ENCODE measurements at places on chromosomes 6 and 20.
A peak's percentile ranks its signal among the peaks of the same experiment; 100 is the strongest.

DNA sequence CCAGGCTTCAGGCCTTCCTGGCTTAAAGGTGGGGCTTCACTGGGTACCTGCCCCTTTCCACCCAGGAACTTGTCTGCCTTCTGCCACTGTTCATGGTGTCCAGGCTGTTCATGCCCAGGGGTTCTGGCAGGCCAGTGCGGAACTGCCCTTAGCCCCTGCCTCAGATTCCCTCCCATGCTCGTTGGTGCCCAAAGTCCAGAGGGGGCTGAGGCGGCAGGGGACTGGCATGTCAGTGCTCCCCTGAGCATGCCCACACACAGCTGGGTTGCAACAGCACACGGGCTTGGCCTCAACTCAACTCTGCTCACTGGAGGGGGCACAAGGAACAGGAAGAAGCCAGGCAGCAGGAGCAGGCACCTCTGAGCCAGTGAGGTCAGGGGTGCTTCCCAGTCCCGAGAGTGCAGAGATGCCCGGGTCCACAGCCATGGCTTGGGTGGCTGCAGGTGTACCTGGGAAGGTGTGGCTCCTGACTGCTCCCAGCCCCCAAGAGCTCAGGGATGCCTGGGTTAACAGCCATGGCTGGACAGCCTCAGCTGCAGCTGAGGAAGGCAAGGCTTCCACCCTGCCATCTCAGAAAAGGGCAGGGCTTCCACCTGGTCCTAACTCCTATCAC, 845.9 kb downstream of the EYS start:
- no peak for DNase-seq

- no peak for DNase-seq
Observed at GRCh38 chr20:4819901-4820300, 98.2 kb downstream of the PRND start.

DNA sequence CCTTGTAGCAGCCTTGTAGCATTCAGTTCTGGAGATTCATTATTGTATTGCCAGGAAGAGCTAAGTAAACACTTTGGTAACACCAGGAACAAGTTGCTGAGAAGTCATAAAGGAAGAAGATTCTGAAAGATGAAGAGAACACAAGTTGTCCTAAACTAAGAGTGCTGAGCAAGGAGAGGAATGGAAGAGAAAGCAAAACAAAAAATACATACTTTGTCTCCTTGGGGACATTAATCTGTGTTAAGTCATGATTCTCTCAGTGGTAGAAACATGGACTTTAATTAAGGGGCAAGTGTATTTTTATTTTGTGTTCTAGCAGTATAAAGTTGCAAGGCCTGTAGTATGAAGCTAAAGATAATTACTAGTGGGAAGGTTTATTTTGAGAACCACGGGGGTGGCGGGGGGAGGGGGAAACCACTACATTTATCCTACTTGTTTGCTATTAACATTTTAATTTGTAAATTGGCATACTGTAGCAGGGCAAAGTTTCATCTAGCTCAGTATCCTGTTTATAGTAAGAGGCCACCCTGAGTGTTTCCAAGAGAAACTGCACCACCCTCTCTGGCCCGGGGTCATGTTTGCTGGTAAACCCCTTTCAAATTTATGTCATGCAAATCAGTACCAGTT, 463.0 kb downstream of the CDKAL1 start:
- no peak for DNase-seq

DNA sequence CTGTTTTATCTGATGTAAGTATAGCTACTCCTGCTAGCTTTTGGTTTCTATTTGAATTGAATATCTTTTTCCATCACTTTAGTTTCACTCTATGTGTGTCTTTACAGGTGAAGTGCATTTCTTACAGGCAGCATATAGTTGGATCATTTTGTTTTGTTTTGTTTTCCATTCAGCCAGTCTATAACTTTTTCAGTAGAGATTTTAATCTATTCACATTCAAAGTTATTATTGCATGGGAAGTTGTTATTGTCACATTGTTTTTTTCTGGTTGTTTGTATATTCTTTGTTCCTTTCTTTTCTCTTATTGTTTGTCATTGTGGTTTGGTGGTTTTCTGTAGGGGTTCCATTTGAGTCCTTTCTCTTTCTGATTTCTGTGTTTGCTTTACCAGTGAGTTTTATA, 151.2 kb downstream of the PDE10A start:
- no peak for DNase-seq

GRCh38 chr6:169807699-169808607, 56.5 kb downstream of the ERMARD start:
- no peak for DNase-seq

- no peak for DNase-seq
Observed at GRCh38 chr6:100633096-100633777, 168.5 kb upstream of the SIM1 start.

- DNase-seq, result no peak
Observed at GRCh38 chr6:161458201-161458951, 184.5 kb upstream of the AGPAT4 start.

DNA sequence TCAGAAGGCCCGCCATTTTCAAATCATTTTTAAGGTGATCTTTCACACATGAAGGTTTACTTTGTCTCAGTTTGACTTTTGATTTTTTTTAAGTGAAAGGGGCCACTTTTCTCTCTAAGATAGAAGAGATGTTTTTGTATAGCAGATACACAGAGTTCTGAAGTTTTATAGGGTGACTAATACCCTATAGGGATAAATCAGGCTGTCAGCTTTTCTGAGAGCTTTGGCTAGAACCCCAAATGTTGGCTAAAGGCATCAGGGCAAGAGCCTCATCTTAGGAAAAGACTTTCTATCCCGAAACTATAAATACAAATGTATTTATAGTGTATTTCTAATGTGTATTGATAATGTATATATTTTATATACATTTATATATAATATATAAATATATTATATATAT, 181.4 kb downstream of the TBX18 start:
- no peak for DNase-seq

DNA sequence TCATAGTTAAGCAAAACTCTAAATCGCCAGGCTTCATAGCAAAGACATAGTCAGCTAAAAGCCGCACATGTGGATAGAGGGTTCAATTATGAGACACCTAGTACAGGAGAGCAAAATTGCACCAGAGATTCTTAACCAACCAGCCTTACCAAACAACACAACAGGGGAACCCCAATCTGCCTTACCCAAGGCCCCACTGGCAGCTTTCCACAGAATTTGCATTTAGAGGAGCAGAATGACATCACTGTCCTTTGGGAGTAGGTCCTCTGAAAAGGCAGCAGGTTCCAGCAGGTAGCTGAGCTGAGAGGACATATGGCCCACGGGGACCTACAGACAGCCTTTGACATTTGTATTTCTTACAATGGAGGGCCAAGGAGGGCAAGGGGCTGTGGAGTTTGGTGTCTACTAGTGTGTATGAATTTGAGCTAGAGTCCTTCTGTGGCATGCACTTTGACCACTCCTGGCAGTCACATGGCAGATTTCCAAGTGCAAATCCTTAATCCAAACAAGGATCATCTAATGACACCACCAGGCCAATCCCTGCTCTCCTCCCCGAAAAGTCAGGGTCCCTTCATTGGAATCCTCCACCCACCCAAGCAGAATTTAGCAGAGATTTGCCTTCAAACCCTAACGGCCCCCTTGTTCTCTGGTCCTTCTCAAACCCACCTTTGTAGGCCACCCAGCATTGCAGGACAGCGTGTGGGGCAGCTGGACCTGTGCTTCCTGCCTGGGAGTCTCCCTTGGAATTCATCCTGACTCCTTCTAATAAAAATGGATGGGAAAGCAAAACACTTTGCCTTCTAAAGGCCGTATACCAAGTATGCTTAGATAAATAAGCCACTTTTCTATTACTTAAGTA, 171.2 kb upstream of the SUPT3H start:
- peak; percentile 10 for DNase-seq

DNA sequence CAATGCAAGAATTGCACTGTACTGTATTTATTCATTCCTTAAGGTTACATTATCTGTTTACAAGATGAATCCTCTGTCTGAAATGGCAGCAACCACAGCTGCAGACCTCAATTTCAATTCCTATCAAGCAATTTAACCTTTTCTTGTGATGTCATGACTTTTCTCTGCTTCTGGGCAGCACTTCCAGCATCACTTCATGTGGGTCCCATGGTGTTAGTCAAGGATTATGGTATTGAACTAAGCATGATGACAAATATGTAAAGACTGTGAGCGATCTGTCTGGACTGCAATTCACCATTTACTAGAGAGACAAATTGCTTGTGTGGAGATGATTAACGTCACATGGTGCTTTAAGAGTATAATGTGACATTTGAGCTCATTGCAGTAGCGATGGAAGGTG, 90.5 kb upstream of the CCN2 start:
- no peak for DNase-seq

- no peak for DNase-seq
Observed at GRCh38 chr6:123527406-123527805, 109.3 kb downstream of the TRDN start.

GRCh38 chr6:1247056-1247455, 64.8 kb upstream of the FOXQ1 start:
- DNase-seq, result no peak

DNA sequence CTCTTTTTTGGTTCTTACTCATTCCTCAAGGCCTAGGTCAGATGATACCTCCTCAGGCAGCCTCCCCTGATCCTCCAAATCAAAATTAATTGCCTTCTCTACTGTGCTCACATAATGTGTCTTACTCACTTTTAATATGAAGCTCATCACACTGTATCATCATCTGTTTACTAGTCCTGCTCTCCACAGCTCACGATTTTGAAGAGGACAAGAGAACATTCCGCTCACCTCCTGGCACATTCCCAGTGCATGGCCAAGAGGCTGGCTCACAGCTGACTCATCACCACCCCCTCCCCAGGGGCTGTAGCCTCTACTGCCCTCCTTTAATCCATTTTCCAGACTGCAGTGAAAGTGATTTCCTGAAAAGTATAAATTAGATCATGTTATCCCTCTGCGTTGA, 133.1 kb downstream of the ALDH8A1 start:
- no peak for DNase-seq

GRCh38 chr20:40821429-40821828, 132.4 kb upstream of the MAFB start:
- DNase-seq, result no peak

- no peak for DNase-seq
Observed at GRCh38 chr6:45398075-45398813, 20.5 kb upstream of the SUPT3H start.

DNA sequence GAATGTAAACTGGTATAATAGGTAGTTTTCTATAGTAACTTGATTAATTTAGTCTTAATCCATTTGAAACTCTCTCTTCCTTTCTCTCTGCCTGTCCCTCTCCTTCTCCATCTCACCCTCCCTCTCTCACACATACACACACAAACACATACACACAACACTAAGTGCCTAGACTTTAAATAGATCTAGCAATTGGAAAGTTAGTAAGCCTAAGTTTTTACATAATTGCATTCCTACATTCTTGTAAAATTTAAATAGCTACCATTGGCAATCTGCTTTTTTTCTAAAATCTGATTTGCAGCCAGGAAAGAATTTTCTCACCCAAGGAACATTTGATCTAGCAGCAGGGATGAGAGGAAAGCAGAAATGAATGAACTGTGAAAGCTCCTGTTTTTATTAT, 15.7 kb downstream of the GFRA4 start:
- no peak for DNase-seq

DNA sequence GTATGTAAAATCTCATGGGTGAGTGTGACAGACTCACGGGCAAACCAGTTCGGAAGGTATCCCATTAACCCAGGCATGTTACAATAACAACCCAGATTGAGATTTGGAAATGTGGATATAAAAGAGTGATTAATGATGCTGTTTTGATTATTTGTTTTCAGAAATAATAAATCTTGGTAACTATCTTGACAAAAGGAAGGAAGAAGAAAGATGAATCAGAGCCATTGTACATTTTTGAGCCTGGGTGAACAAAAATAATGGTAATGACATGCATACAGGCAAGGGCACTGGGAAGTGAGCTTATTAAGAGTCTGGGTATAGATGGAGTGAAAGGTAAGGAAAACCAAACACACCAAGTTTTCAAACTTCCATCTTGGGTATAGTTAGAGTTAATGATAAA, 862.0 kb downstream of the PHF3 start:
- DNase-seq, result no peak

DNA sequence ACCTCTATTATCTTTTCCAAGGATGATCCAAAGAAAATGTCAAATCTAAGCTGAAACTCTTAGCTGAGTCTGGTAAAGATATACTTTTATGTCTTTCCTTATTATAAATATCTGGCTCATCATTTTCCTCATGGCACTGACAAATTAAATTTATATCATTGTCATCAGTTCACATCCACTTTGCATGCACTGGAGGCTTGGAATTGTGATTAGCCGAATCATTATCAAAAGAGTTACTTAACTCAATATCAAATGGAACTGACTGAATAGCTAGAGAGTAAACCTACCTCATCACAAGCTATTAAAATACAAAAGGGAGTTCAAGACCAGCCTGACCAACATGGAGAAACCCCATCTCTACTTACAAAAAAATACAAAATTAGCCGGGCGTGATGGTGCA, 713.9 kb upstream of the MARCKS start:
- no peak for DNase-seq

DNA sequence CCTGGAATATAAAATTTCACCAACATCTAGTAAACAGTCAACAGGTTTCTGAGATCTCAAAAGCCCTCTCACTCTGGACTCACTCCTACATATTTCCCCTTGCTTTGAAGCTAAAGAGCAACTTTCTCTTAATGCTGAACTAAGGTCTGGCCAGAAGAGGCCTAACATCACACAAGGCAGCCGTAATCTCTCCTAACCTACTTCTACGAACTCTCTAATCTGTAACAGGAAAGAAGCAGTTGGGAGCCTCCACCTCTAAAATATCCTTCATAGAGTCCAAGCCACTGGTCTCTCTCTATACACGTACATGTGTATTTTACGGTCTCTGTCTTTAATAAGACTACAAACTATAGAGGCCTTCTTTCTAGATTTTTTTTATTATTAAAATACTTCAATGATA, 72.0 kb downstream of the REV3L start:
- DNase-seq, result no peak

GRCh38 chr6:159357211-159357915, 188.2 kb downstream of the FNDC1 start:
- DNase-seq, result no peak

- DNase-seq, result no peak
Observed at GRCh38 chr6:105111871-105112270, 67.9 kb downstream of the POPDC3 start.

- DNase-seq, result no peak
Observed at GRCh38 chr20:47412083-47412482, 55.6 kb upstream of the ZMYND8 start.

GRCh38 chr6:74287932-74288331, 591.9 kb downstream of the CD109 start:
- no peak for DNase-seq
